ENCODE measurements at places on chromosomes 16 and 17.

DNA sequence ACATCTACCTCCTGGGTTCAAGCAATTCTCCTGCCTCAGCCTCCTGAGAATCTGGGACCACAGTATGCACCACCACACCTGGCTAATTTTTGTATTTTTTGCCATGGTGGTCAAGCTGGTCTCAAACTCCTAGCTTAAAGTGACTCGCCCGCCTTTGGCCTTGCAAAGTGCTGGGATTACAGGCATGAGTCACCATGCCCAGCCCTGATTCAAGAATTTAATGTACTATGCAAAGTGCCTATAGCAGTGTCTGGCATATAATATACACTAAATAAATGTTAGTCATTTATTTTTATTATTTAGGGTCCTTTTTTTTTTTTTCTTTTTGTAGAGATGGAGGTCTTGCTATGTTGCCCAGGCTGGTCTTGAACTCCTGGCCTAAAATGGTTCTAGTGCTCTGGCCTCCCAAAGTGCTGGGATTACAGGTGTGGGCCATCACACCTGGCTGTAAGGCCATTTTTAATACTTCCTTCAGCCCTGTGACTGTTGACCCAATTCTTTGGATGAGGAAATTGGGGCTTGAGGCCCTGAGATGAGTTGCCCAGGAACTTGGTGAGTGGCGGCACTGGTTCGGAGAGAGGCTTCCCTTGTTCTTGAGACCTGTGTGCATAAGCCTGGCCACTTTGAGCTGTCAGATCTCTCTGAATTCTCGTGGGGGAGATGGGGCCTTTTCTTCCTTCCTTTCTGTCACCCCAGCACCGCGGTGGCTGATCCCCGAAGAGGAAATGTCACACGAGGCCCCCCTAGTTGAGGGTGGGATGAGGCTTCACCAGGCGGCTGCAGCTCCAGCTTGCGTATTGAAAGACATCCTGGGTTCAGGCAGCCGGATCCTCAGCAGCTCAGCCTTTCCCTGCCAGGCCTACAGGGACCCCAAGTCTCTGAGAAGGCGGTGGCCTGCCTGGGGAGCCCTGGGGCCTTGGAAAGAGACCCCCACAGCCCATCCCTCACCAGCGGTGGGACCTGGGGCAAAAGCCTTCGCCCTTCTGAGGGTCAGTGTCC is 38.7 kb downstream of the LAT start:
- no peaks in the 10 kb centered on the region for H3K4me1 ChIP-seq
- no peak for DNase-seq
- no peaks in the 10 kb centered on the region for H3K36me3 ChIP-seq
- H3K27ac ChIP-seq, result no peak overlapping the region

- H3K27ac ChIP-seq, result no peak overlapping the region
- H3K4me1 ChIP-seq, result peaks cover 47% of the 10 kb centered on the region
- DNase-seq, result no peak
- H3K27me3 ChIP-seq, result no peaks in the 10 kb centered on the region
- H3K4me3 ChIP-seq, result no peak overlapping the region
- peaks cover 4% of the 10 kb centered on the region for H3K36me3 ChIP-seq
Measured at GRCh38 chr17:19945009-19945626, 32.5 kb downstream of the AKAP10 start.

GRCh38 chr17:38663125-38663751 is 11.5 kb downstream of the EPOP start:
- peaks cover 28% of the 10 kb centered on the region for H3K27me3 ChIP-seq
- H3K27ac ChIP-seq, result no peak overlapping the region
- no peaks in the 10 kb centered on the region for H3K4me1 ChIP-seq
- H3K4me3 ChIP-seq, result no peak overlapping the region
- H3K36me3 ChIP-seq, result no peaks in the 10 kb centered on the region

DNA sequence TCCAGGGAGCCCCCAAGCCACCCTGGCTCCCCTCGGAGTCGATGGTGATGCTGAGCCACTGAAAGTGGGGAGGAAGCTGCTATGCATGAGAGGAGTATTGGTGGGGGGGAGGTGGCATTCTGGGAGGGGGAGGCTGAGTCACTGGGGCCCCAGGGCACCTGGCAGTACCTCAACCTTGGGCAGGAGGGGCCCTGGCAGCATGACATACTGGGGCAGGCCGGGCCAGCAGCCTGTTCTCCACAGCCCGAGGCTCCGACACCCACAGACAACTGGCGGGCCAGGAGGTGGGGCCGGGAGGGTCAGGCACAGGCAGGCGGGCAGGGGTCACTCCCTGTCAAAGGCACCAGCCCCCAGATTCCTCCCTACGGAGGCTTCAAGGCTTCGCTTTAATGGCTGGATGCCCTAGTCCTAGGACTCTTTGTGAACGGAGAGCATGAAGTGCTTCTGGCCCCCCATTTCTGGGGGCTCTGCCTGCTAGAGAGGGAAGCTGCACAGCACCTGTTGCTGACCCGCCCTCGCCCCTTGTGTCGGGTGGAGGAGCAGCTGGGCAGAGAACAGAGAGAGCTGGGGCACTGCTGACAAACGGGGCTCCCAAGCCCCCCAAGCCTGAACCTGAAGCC is 928 bp downstream of the CASKIN2 start:
- peak overlapping the region; percentile 85 for H3K27ac ChIP-seq
- H3K27me3 ChIP-seq, result no peaks in the 10 kb centered on the region
- peak overlapping the region; percentile 91 for H3K4me3 ChIP-seq
- DNase-seq, result no peak

DNA sequence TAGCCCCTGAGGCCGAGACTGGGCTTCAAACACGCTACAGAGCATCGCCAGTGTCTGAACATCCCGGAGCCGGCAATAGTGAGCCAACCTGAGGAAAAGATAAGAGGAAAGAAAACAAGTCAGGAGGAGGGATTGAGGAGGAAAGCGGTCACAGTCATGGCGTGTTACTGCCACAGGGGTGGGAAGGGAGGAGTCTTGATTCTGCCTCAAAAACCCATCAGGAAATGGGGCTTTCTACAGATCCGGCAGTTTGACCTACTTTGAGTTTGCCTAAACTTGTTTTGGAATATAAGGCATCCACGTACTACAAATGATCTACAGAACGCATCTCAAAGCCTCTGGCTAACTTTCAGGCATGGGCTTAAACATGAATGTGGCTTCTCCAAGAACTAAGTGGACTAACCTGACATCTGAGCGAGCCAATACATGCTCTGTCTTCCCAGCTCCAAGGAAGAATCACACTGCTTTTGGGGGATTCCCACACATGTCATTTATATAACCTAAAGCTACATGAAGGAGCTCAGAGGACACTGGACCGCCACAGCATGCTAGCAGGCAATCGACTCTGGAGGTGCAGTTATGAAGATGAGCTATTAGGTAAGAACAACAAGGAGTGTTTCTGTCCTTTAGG is 96.6 kb downstream of the WDR59 start:
- peaks cover 21% of the 10 kb centered on the region for H3K36me3 ChIP-seq
- DNase-seq, result no peak
- H3K4me1 ChIP-seq, result no peaks in the 10 kb centered on the region
- no peaks in the 10 kb centered on the region for H3K27me3 ChIP-seq

- no peak for DNase-seq
- no peaks in the 10 kb centered on the region for H3K36me3 ChIP-seq
- H3K4me1 ChIP-seq, result peaks cover under 1% of the 10 kb centered on the region
- H3K4me3 ChIP-seq, result no peak overlapping the region
- peaks cover 29% of the 10 kb centered on the region for H3K27me3 ChIP-seq
Measured at GRCh38 chr17:46836500-46836899, 14.9 kb upstream of the WNT9B start.

- DNase-seq, result no peak
- H3K4me1 ChIP-seq, result no peaks in the 10 kb centered on the region
- H3K36me3 ChIP-seq, result peaks cover 49% of the 10 kb centered on the region
- no peak overlapping the region for H3K4me3 ChIP-seq
- H3K27ac ChIP-seq, result no peak overlapping the region
Measured at GRCh38 chr17:44719444-44719843, 11.0 kb downstream of the DBF4B start.

DNA sequence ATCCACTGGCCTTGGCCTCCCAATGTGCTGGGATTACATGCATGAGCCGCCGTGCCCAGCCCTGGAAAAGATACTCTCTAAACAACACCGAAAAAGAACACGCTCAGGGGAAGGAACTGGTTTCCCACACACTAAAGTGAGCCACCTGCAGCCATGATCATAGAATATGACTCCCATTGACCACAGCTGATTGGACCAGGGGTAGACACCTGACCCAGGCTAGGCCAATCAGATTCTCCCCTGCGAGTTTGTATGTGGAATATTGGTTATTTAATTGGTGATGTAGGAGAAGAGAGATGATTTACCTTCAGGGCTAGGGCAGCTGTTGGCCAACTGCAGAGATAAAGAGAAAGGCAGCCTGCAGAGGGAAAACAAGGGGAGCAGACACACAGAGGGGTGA is 9.0 kb upstream of the GGA2 start:
- no peak overlapping the region for H3K27ac ChIP-seq
- H3K4me3 ChIP-seq, result no peak overlapping the region
- no peaks in the 10 kb centered on the region for H3K27me3 ChIP-seq
- peaks cover 17% of the 10 kb centered on the region for H3K36me3 ChIP-seq
- no peak for DNase-seq
- H3K4me1 ChIP-seq, result no peaks in the 10 kb centered on the region

DNA sequence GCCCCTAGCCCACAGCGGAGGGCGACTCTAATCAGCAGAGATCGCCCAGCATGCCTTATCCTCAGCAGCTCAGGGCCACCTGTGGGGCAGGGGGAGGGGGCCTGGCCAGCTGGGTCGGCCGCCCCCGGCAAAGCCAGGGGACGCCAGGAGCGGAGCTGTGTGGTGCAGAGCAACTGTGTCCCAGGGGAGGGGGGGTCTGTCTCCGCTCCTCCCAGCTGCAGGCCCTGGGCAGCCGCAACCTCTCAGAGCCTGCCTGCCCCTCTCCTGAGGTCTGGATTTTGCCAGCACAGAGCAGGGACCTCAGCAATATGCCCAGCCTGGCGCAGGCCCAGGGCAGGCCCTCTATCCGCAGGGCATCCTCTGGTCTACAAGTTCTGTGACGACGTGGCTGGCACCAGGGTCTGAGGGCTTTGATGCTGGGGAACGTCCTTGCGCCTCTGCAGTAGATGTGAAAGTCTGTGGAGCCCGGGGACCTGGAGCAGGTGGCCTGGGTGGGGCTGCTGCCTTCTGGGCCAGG is 36.5 kb upstream of the SLC38A10 start:
- no peak overlapping the region for H3K27ac ChIP-seq
- no peaks in the 10 kb centered on the region for H3K27me3 ChIP-seq
- H3K4me1 ChIP-seq, result peaks cover 85% of the 10 kb centered on the region
- DNase-seq, result no peak

DNA sequence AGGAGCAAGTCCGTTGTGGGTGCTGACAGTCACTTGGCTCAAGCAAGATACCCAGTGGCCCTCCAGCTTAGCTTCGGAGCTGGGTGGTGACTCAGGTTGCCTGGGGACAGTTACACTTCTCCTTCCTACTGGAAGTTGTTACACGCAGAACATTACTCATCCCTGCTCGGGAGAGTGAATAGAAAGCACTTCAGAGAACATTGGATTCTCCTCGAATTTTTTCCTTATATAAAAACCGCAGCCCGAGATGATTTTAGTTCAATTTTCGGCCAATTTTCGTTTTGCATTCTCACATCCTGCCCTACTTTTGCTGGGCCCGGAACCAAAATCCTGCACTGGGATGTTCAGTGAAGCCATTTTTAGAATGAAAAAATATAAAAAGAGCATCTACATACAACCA is 99.7 kb downstream of the ELAC2 start:
- H3K36me3 ChIP-seq, result no peaks in the 10 kb centered on the region
- H3K27ac ChIP-seq, result no peak overlapping the region
- H3K4me1 ChIP-seq, result no peaks in the 10 kb centered on the region

DNA sequence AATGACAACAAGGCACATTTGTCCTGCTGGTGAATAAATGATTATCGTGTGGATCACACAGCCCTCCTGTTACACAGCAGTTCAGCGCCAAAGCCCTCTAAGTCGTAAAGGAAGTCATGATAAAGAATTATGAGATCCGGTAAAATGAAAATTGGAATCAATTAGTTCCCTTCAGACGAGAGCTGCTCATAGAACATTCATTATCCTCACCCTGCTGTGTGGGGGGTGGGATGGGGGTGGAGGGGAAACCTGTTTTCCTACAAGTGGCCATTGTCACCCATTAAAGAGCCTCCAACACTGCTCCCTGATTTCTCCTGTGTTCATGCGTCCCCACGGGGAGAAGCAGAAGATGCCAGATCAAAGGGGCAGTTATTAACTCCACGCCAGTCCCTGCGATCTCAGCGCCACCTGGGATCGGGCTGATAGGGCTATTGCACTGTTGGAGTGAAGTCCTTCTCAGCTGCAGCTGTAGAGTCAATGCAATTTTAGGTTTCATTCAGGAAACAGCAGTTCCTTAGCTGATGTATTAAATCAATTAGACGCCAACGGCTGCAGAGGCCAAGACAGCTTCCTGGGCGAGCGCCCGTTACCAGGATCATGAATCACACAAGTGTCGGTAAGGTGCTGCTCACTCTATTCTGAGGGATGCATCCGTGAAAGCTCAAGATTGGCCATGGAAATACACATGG is 19.2 kb upstream of the CACNG4 start:
- H3K27me3 ChIP-seq, result peaks cover 37% of the 10 kb centered on the region
- DNase-seq, result no peak
- no peaks in the 10 kb centered on the region for H3K36me3 ChIP-seq
- no peak overlapping the region for H3K4me3 ChIP-seq
- no peaks in the 10 kb centered on the region for H3K4me1 ChIP-seq

DNA sequence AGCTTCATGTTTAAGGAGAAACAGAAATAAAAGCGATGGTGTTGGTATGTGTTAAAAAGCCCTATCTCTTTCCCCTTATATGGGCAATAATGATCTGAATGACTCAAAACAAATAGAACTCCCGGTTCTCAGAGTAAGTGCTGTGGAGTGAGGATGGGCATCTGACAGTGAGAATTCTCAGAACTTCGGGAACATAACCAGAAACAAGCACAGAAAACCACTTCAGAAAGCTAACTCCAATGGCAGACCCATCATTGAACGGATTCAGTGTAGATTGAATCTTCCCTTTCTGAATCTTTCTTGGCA is 67.2 kb downstream of the CDH8 start:
- DNase-seq, result no peak
- no peak overlapping the region for H3K27ac ChIP-seq
- peaks cover 4% of the 10 kb centered on the region for H3K27me3 ChIP-seq
- no peaks in the 10 kb centered on the region for H3K4me1 ChIP-seq

DNA sequence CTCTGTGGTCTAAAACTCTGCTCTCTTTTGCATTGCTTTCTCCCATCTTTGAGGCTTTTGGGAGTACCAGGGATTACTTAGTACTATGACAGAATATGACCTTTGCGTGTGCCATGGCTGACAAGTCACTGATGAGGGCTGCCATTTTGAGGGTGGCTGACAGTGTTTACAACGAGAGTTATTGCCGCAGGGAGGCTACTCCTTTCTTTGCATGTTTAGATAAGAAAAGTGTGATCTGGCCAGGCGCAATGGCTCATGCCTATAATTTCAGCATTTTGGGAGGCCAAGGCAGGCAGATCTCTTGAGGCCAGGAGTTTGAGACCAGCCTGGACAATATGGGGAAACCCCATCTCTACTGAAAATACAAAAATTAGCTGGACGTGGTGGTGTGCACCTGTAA is 77.5 kb downstream of the GSG1L start:
- H3K36me3 ChIP-seq, result no peaks in the 10 kb centered on the region
- H3K4me3 ChIP-seq, result no peak overlapping the region
- no peak overlapping the region for H3K27ac ChIP-seq
- no peaks in the 10 kb centered on the region for H3K4me1 ChIP-seq
